B cell (primary cell): ENCODE measurements at places on chromosomes 3 and 15. TPM values are rescaled to one million over a fixed set of nuclear protein-coding genes. Genes with fewer than 3 reads are reported as not detected.

DNA sequence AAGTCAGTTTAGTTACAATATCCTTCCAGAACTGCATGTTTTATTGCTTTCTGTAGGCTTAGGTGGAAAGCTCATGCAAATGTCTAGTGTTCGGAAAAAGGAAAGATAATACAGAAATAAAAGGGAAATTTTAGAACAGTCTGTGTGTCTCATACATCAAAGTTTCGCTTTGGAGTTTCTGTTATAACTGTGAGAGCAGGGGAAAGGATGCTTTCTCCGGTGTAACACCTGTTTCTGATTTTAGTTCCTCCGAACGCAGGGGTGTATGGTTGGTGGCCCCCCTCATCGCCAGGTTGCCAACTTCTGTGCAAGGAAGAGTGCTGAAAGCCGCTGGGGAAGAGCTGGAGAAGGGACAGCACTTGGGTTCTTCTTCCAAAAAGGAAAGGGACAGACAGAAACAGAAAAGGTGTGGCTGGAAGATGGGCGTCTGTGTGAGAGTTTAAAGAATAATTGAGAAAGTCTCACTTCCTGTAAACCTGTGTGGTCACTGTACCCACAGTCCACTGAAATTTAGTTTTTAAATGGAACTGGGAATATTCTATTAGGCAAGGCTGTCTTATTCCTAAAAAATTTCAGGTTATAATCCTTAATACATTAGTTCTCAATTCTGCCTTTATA, 6.7 kb downstream of the P2RY12 start:
- H3K27me3 ChIP-seq: no peaks in the 10 kb centered on the region
- no peak overlapping the region for H3K4me3 ChIP-seq
- H3K27ac ChIP-seq: no peak overlapping the region
- DNase-seq: no peak

DNA sequence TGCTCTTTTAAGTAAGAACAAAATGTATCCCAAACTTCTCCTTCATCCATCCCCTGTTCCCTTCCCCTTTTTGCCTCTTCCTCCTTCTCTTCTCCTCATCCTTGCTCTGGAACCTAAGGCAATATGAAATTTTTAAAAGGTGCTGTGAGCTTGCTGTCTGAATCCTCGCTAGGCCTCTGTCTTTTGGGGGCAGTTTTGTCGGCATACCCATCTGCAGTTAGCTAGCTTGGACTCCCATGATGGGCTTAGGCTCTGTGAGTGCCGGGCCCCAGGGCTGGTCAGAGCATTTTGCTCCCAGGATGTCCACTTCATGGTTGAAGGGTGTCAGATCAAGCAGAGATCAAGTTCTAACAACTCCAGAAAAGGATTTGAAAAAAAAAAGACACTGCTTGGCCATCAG, 18.6 kb downstream of the ZIC1 start:
- H3K27me3 ChIP-seq: peaks cover 22% of the 10 kb centered on the region
- no peak overlapping the region for H3K4me3 ChIP-seq
- H3K36me3 ChIP-seq: no peaks in the 10 kb centered on the region

DNA sequence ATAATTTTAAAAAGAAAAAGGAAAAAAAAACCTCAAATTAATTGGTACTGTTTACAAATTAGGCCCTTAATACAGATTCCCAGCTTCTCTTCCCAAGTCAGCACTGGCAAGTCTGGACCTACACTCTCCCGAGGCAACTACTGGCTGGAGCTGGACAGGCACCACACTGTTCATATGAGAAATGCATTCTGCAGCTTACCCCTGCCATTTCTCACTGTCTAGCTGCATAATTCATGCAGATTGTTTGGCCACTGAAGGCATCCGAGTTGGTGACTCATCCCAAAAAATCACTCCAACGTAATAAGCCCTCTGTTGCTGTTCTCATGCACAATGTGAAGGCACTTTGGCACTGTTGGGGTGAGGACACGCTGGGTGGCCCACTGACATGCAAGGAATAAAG, 45.3 kb downstream of the ROPN1B start:
- no peak overlapping the region for H3K27ac ChIP-seq
- H3K4me1 ChIP-seq: no peaks in the 10 kb centered on the region
- H3K36me3 ChIP-seq: peaks cover 24% of the 10 kb centered on the region
- H3K27me3 ChIP-seq: no peaks in the 10 kb centered on the region

GRCh38 chr3:116661196-116661595, 48.4 kb upstream of the TUSC7 start:
- H3K27me3 ChIP-seq: no peaks in the 10 kb centered on the region
- DNase-seq: no peak
- H3K27ac ChIP-seq: no peak overlapping the region
- H3K36me3 ChIP-seq: no peaks in the 10 kb centered on the region

DNA sequence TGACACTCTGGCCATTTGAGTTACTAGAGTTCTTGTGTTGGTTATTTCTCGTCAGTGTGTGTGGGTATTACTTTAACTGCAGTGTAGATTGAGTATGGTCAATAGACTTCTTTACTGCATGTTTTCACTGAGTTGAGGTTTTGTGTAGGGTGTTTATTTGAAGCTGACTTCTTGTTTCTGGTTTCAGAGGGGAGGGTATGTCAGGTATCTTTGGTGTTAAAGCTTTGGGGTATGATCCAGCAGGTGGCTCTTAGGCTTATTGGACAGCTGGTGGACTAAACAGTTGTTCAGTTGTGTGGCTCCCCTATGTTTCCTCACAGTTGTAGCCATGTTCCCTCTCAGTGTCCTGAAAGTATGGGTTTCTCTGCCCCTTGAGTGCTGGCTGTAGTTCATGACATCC, 72.0 kb downstream of the AKAP13 start:
- H3K36me3 ChIP-seq: no peaks in the 10 kb centered on the region
- DNase-seq: no peak
- peaks cover 61% of the 10 kb centered on the region for H3K4me1 ChIP-seq
- H3K4me3 ChIP-seq: no peak overlapping the region
- H3K27ac ChIP-seq: peak overlapping the region; percentile 16

GRCh38 chr15:66288551-66289185, 4.7 kb upstream of the DIS3L start:
- H3K27me3 ChIP-seq: no peaks in the 10 kb centered on the region
- H3K4me1 ChIP-seq: peaks cover 9% of the 10 kb centered on the region
- no peak overlapping the region for H3K4me3 ChIP-seq
- DNase-seq: no peak
- H3K36me3 ChIP-seq: no peaks in the 10 kb centered on the region
- no peak overlapping the region for H3K27ac ChIP-seq

- H3K36me3 ChIP-seq: no peaks in the 10 kb centered on the region
- H3K4me1 ChIP-seq: no peaks in the 10 kb centered on the region
- H3K27ac ChIP-seq: no peak overlapping the region
- H3K27me3 ChIP-seq: no peaks in the 10 kb centered on the region
- H3K4me3 ChIP-seq: no peak overlapping the region
Measured at GRCh38 chr3:101529816-101530685, 17.0 kb upstream of the SENP7 start.

GRCh38 chr3:38139652-38140051, 1.2 kb downstream of the MYD88 start:
- H3K4me3 ChIP-seq: peak overlapping the region; percentile 98
- peaks cover 39% of the 10 kb centered on the region for H3K4me1 ChIP-seq
- H3K27me3 ChIP-seq: no peaks in the 10 kb centered on the region
- DNase-seq: no peak
- H3K36me3 ChIP-seq: peaks cover 4% of the 10 kb centered on the region

DNA sequence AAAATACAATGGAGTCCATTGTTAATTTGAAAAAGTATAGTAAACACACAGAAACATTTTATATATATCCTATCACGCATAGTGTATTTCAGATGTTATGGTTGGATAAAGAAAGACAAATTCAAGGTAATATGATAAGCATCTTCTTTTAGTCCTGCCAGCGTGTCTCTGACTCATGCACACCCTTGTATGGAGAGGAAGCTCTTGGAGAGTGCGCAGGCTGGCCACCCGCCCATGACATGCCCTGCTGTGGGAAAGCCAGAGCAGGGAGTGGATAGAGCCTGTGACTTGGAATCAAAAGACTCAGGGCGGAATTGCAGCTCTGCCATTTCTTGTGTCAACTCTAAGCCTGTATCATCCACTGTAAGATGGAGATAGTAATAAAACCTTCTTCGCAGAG, 23.0 kb upstream of the COPG1 start:
- no peaks in the 10 kb centered on the region for H3K27me3 ChIP-seq
- DNase-seq: no peak
- peaks cover 23% of the 10 kb centered on the region for H3K4me1 ChIP-seq
- no peak overlapping the region for H3K4me3 ChIP-seq
- H3K36me3 ChIP-seq: no peaks in the 10 kb centered on the region

DNA sequence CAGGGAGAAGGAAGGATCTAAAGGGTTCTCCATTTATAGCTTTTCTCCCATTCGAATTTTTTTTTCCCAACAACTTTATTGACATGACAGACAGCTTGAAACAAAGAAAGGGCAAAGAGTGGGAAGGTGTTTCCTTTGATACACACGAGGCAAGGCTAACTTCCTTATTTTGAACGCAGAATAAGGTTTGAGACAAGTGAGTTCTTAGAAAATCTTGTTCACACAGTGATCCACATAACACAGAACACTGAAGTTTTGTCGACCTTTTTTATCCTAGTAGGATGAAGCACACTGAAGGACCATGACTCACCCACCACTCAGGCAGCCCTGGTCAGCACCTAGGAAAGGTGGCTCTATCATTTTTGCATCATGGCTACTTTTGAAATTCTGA, 425.8 kb upstream of the MDFIC2 start:
- H3K4me1 ChIP-seq: no peaks in the 10 kb centered on the region
- H3K4me3 ChIP-seq: no peak overlapping the region
- no peak overlapping the region for H3K27ac ChIP-seq
- DNase-seq: no peak
- H3K27me3 ChIP-seq: no peaks in the 10 kb centered on the region

GRCh38 chr3:159852821-159853505, 135.7 kb upstream of the IL12A start:
- H3K27ac ChIP-seq: no peak overlapping the region
- DNase-seq: no peak
- H3K36me3 ChIP-seq: no peaks in the 10 kb centered on the region
- no peaks in the 10 kb centered on the region for H3K27me3 ChIP-seq

DNA sequence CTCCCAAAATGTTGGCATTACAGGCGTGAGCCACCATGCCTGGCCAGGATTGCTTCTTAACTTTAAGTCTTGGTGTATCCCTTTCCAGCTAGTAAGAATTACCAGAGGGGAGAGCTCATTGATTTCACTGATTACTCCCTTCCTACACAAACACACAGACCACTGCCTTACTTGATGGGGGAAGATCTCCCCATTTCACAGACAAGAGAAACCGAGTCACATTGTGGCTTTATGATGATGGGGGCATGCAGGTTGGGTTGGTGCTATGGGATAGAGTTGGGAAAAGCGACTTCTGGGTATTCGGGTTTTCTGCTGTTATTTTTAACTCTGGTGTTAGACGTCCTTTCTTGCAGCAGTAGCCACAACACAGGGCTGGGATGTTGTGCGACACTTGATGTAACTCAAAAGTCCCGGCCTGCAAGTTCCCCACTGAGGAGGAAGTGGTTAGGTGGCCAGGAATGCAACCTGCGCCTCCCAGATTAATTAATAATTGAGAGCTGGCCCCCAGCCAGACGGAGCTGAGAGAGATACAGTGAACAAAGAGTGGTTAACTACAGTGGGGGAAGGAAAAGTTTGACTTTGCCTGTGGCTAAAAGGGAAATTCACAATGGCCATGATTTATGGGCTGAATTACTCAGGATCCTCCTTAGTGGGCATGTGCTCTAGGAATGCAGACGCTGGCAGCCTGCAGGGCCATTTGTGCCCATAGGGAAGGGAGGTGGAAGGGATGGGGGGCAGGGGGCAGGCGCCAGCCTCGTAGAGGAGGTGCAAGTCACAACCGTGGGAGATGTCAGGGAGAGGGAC, 63.6 kb downstream of the SMAD6 start:
- H3K27me3 ChIP-seq: no peaks in the 10 kb centered on the region
- DNase-seq: no peak
- H3K36me3 ChIP-seq: no peaks in the 10 kb centered on the region
- no peak overlapping the region for H3K27ac ChIP-seq

DNA sequence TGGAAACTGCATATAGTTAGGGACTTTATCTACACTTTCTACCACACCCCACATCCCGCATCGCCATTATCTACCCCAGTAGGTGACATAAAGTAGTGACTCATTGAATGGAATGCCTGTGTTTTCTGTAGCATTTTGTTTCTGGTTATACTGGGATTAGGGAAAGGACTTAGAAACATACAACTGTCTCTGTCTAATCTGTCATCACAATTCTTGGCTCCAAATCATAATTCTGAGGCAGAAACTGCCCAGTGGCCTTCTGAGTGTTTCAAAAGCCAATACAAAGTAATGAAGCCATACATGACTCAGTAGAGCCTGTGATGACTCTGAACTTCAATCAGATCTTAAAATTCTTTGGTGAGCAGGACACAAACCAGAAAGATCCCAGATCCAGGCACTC, 115.7 kb upstream of the CHRM5 start:
- no peak overlapping the region for H3K4me3 ChIP-seq
- H3K27me3 ChIP-seq: no peaks in the 10 kb centered on the region
- no peak for DNase-seq
- H3K4me1 ChIP-seq: no peaks in the 10 kb centered on the region
- H3K27ac ChIP-seq: no peak overlapping the region

- H3K36me3 ChIP-seq: no peaks in the 10 kb centered on the region
- H3K27me3 ChIP-seq: no peaks in the 10 kb centered on the region
- no peaks in the 10 kb centered on the region for H3K4me1 ChIP-seq
Measured at GRCh38 chr3:61616586-61616985, 55.2 kb downstream of the PTPRG start.

- H3K4me1 ChIP-seq: no peaks in the 10 kb centered on the region
- DNase-seq: no peak
- no peak overlapping the region for H3K27ac ChIP-seq
- H3K27me3 ChIP-seq: no peaks in the 10 kb centered on the region
Measured at GRCh38 chr3:141015481-141015880, 35.7 kb upstream of the SPSB4 start.

DNA sequence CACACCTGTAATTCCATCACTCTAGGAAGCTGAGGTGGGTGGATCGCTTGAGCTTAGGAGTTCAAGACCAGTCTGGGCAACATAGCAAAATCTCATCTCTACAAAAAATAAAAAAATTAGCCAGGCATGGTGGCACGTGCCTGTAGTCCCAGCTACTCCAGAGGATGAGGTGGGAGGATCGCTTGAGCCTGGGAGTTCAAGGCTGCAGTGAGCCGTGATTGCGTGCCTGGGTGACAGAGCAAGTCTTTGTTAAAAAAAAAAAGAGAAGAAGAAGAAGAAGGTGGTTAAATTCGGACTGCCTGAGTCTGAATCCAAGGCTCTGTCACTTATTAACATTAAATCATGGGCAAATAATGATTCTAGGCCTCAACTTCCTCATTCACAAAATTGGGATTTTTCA, 51.0 kb downstream of the EOMES start:
- peaks cover 7% of the 10 kb centered on the region for H3K4me1 ChIP-seq
- H3K27ac ChIP-seq: no peak overlapping the region
- no peaks in the 10 kb centered on the region for H3K27me3 ChIP-seq
- DNase-seq: no peak
- H3K36me3 ChIP-seq: no peaks in the 10 kb centered on the region

- DNase-seq: no peak
- H3K27ac ChIP-seq: no peak overlapping the region
- H3K4me1 ChIP-seq: peaks cover 14% of the 10 kb centered on the region
- no peaks in the 10 kb centered on the region for H3K27me3 ChIP-seq
Measured at GRCh38 chr3:188001093-188001492, 152.9 kb upstream of the LPP start.

The NANOGP8 gene
- polyA plus RNA-seq: 0.18 TPM in 1 of 2 replicates, not detected in the other

The CMC1 gene
- polyA plus RNA-seq: 6.6 and 6.7 TPM in 2 replicates

The ULK4 gene
- 5.2 and 12.2 TPM in 2 replicates for polyA plus RNA-seq

The IL17RE gene
- polyA plus RNA-seq: 0.37 and 0.48 TPM in 2 replicates
